ENCODE measurements at places on chromosomes 13 and 19.
A peak's percentile ranks its signal among the peaks of the same experiment; 100 is the strongest.

DNA sequence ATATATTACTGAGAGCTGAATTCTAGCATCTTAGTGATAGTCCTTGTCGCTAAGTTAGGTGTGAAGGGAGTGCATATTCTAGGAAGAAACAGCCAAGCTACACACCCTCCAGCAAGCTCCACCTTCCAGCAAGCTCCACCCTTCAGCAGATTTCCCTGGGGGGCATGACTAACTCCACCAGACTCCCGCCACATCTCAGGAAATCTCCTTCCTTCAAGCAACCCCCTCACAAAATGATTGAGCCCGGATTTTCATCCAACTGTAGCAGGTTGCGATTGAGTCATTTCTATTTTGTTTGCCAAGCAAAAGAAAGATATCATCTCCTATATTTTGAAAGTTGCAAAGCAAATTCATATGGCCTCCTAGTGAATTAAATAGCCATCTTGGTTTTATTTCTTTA is 162.1 kb upstream of the TMTC4 start:
- no peak for DNase-seq

- DNase-seq = peak; percentile 66
These were observed 781 bp downstream of the QPCTL start for GRCh38 chr19:45693106-45693788.

DNA sequence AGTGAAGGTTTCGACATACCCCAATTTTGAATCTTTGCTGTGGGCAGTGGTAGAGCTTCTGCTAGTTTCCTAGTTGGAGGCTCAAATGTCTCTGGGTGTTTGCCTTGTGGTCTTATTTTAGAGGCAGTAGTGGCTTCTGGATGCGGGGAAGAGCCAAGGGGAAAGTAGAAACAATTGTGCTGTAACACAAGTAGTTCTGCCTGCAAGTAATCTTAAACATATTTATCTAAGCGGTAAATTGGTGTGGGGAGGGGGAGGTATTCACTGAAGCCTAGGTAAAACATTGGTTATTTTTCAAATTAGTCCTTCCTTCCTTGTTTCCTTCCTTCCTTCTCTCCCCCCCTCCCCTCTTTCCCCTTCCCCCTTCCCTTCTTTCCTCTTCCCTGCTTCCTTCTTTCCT is at the start of gene PCDH20:
Gene PCDH20, minus strand, starts transcription at position 101 of the 400 bp plus-strand sequence. CDS start 691 bp downstream, outside the sequence.
- DNase-seq = no peak

GRCh38 chr19:1450735-1451731 is 1.1 kb downstream of the APC2 start:
- no peak for DNase-seq

- no peak for DNase-seq
These were observed 6.0 kb upstream of the EML2 start for GRCh38 chr19:45645068-45645630.

GRCh38 chr19:34979819-34980640 is 16.0 kb upstream of the ZNF792 start:
- DNase-seq = no peak

Measured in activated CD4-positive, alpha-beta T cell treated with anti-CD3 and anti-CD28 coated beads, Interleukin-2, amount 50 U/mL, for 24 hours (primary cell).